Peyer's patch (tissue), 4 donors: ENCODE measurements at places on chromosomes 5 and 9. TPM values are rescaled to one million over a fixed set of nuclear protein-coding genes. Genes with fewer than 3 reads are reported as not detected.

Gene FASTKD3
- total RNA-seq: 10.0 TPM

DNA sequence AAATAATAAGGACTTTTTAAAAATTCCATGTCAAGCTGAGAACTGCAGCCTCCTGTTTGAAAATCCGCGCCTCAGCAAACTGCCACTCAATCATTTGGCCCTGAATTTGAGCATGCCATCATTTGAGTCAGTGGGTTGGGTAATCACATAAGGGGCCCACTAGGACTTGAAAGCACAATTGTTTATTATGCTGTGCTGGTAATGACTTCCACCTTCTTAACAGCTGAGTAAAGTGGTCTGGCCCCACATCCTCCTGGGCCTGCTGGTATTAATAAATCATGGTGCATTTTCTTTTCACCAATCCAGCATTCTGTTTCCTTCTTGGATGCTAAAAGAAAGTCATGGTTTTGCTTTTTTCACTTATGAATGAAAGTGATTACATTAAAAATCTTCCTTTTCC lies 103.0 kb upstream of the CTSL start:
- no peaks in the 10 kb centered on the region for H3K36me3 ChIP-seq
- DNase-seq: no peak
- H3K4me3 ChIP-seq: no peak overlapping the region
- H3K27ac ChIP-seq: no peak overlapping the region
- no peaks in the 10 kb centered on the region for H3K27me3 ChIP-seq

- H3K4me1 ChIP-seq: no peaks in the 10 kb centered on the region
Observed at GRCh38 chr5:143454936-143455516, 51.5 kb upstream of the NR3C1 start.

- H3K27me3 ChIP-seq: no peaks in the 10 kb centered on the region
- H3K4me3 ChIP-seq: peak within 1 kb of the TSS; percentile 90
- no peaks in the 10 kb centered on the region for H3K36me3 ChIP-seq
Observed at GRCh38 chr9:89497978-89498851, at the start of gene SEMA4D. TSS of gene SEMA4D (minus strand) at chr9:89498113. CDS start at chr9:89405456, 92,657 bp downstream.

- no peak overlapping the region for H3K27ac ChIP-seq
- no peak overlapping the region for H3K4me3 ChIP-seq
- H3K36me3 ChIP-seq: no peaks in the 10 kb centered on the region
- H3K4me1 ChIP-seq: no peaks in the 10 kb centered on the region
Observed at GRCh38 chr9:72596451-72597180, 75.2 kb downstream of the TMC1 start.

DNA sequence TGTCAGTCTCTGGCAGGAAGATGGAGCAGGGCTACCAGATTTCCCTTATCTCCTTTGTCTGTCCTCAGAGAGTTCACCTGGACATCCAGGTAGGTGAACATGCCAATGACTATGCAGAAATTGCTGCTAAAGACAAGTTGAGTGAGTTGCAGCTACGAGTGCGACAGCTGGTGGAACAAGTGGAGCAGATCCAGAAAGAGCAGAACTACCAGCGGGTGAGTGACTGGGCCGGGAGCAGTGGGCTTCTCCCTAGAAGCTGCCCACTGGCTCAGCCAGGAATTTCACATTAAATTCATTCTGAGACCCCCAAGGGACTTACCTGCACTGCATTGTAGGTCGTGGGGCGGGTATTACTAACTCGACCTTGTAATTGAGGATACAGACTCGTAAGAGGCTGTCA lies 2.1 kb downstream of the TMED9 start:
- H3K36me3 ChIP-seq: no peaks in the 10 kb centered on the region
- H3K27me3 ChIP-seq: no peaks in the 10 kb centered on the region
- DNase-seq: no peak
- no peak overlapping the region for H3K4me3 ChIP-seq

DNA sequence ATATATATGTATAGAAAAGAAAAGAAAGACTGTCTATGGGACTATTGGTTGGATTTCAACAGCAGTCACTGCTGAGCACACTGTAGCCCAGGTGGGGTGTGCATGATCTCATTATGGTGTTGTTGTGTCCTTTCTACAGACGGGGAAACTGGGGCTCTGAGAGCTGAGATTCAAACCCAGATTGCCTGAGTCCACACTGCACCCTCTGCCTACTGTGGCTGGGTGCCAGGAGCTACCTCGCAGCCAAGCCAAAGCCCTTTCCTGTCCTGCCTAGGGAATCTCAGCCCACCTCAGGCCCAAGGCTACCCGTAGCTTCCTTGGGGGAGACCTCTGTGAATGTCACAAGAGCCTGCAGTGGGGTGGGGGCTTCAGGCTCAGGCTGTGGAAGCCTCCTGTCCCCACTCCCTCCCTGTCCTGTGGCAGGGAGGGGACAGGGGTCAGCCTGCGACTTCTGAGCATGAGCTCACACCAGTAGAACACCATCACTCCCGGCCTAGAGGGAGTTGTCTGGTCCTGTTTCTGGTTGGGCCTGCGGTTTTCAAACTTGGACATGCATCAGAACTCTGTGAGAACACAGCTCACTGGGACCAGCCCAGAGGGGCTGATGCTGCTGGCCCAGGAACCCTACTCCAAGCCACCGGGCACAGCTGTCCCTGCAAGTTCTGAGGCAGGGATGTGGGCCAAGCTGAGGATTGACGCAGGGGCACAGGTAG lies 7.9 kb upstream of the NINJ1 start:
- no peak overlapping the region for H3K4me3 ChIP-seq
- no peaks in the 10 kb centered on the region for H3K27me3 ChIP-seq
- H3K27ac ChIP-seq: no peak overlapping the region
- DNase-seq: no peak

DNA sequence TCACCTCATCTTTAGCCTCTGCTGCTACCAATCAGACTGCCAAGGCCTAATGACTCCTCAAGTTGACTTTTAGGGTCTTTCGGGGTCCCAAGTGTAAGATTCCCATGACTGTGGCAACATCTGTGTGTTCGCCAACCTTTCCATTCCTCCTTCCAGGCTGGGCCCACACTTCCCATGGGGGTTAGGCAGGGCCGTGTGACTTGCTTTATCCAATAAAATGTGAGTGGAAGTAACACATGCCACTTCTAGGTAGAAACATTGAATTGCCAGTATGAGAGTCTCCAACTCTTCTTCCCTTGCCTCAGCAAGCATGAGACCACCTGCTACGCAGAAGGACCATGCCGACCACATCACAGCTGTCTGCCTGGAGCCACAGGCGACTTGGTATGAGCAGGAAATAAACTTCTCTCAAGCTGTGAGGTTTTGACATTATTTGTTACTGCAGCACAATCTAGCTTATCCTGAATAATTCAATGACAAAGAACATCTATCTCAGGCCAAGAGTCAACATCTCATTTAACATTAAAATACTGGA lies 190.4 kb upstream of the IER5L start:
- H3K4me1 ChIP-seq: no peaks in the 10 kb centered on the region
- DNase-seq: no peak
- no peaks in the 10 kb centered on the region for H3K27me3 ChIP-seq
- H3K4me3 ChIP-seq: no peak overlapping the region
- H3K36me3 ChIP-seq: no peaks in the 10 kb centered on the region
